ENCODE measurements at places on chromosomes 4 and X. TPM values are rescaled to one million over a fixed set of nuclear protein-coding genes. Genes with fewer than 3 reads are reported as not detected.

LINC00632 gene
- 626 TPM for total RNA-seq

CXCR3 gene
- total RNA-seq, result not detected

- DNase-seq, result no peak
Observed at GRCh38 chr4:100049872-100050271, 99.8 kb upstream of the H2AZ1 start.

DNA sequence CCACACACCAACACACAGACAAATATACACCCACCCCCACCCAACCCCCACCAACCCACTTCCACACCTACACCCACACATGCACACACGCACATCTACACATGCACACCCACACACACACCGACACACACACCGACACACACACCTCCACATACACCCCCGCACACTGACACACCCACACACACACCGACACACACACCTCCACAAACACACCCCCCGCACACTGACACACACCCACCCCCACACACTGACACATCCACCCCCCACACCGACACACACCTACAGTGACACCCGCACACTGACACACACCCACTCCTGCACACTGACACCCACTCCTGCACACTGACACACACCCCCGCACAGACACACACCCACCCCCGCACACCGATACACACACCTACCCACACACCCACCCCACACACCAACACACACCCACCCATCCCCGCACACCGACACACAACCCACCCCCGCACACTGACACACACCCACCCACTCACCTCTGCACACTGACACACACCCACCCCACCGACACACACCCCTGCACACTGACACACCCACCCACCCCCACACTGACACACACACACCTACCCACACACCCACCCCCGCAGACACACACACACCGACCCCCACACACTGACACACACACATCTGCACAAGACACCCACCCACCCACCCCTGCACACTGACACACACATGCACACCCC, 31.1 kb downstream of the FGFRL1 start:
- DNase-seq, result no peak

DNA sequence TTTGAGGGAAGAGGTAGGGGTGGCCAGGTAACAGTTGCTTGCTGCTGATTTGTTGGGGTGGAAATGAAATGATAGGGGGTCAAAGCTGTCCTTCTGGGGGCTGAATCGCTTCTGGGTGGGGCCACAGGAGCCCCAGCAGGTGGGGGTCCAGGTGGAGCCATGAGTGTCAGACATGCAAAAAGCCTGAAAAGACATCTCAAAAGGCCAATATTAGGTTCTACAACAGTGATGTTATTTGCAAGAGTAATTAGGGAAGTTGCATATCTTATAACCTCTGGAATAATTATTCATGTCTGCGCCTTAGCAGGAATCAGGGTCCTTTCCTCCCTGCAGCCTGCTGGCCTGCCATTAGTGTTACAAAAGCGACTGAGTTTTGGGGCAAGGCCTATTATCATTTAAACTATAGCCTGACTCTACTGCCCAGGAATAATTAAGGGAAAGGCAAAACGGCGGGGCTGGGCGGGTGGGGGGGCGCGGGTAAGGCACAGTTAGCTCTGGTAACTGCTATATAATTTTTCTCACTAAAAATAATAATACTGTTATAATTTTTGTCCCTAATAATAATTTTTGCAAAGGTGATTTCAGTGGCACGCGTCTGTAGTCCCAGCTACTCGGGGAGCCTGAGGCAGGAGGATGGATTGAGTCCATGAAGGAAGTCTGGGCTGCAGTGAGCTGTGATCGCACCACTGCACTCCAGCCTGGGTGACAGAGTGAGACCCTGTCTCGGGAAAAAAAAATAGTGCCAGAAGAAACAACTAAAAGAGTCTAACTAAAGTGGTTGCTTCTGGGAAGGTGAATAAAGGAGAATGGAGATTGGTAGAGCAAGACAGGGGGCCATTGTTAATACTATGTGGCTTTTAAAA, 145.7 kb downstream of the MAGEB17 start:
- no peak for DNase-seq

NLRP2B gene
- not detected for total RNA-seq

- no peak for DNase-seq
Observed at GRCh38 chr4:98620087-98620784, 38.2 kb downstream of the TSPAN5 start.

- DNase-seq, result no peak
Observed at GRCh38 chrX:8043121-8043520, 115.9 kb upstream of the PNPLA4 start.

GRCh38 chr4:2741626-2742025, 14.5 kb downstream of the TNIP2 start:
- peak; percentile 72 for DNase-seq

DNA sequence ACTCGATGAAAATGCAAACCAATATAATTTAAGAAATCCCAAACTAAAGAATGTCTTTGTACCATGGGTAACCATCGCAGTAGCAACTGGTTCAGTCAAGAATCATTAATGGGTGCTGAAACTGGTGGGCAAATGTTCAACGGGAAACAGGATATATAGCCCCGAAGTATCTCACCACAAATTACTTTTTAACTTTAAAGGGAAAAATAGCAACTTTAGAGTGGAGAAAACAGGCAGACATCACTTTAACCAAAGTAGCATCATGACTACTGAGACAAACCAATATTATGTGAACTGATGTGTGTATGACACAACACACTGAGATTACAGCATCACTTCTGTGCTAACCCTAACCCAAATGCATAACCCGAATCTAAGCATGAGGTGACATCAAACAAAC, 33.8 kb upstream of the SLAIN2 start:
- DNase-seq, result no peak

ARHGAP36 gene
- not detected for total RNA-seq

GRCh38 chr4:48375651-48376304, 34.4 kb downstream of the SLAIN2 start:
- no peak for DNase-seq

ANOS1 gene
- 23.1 TPM for total RNA-seq

DNA sequence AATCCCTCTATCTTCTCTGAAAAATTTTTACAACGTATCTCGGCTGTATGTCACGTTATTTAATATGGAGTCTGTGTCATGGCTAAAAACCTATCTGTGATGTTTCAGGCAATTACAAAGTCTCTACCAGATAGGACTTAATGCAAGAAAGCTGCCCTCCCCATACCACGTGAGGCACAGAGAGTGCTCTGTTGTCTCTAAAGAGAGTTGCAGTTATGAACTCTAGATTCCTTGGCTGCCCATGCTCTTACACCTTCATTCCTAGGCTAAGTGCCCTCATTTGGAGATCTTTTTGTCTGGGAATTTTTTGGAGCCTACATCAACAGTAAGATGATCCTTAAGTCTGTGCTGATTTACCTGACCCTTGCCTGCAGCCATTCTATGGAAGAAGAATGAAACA, 935.9 kb downstream of the C4orf33 start:
- DNase-seq, result no peak

SPON2 gene
- 162 TPM for total RNA-seq

DNA sequence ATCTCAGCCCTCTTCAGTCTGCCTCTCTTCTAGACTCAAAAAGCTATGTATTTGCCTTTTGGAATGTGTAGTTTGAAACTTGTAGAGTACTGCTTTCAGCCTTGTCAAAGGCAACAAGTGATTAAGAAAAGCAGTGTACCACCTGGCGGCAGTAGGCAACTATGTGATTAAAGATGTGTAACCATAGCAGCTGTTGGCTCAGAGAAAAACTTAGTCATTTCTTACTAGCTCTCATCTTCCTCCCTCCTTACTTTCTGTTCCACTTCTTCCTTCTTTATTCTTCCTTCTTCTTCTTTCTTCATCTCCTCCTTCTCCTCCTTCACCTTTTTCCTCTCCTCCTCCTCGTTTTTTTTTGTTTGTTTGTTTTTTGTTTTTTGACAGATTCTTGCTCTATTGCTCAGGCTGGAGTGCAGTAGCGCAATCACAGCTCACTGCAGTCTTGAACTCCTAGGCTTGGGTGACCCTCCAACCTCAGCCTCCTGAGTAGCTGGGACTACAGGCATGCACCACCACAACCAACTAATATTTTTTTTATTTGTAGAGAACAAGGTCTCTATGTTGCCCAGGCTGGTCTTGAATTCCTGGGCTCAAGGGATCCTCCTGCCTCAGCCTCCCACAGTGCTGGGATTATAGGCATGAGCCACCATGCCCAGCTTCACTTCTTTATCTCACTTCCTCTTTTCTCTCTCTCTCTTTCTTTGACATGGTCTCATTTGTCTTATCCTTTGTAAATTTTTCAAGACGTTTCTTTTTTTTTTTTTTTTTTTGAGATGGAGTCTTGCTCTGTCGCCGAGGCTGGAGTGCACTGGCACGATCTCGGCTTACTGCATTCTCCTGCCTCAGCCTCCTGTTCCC, 32.6 kb downstream of the ABHD18 start:
- no peak for DNase-seq

- DNase-seq, result no peak
Observed at GRCh38 chr4:150586162-150586810, 4.3 kb downstream of the MAB21L2 start.

DNA sequence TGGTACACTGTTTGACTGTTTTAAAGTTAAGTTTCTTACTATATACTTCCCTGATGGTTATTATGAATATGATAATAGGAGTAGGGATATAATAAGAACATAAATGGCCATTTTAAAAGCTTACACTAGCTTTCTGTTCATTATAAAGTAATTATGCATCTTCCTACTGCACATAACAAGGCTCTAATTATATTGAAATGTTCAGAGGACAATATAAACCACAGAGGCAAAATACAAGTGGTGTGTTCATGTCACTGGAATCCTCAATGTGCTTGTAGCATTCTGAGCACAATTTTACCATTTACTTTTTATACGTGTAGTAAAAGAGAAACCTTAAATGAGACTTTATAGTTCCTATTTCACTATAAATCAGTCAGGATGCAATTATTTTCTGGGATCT, 268.3 kb downstream of the TMA16 start:
- DNase-seq, result no peak

VMA21 gene
- total RNA-seq, result 23.6 TPM

- peak; percentile 64 for DNase-seq
Observed at GRCh38 chr4:7430368-7430964, 4.3 kb downstream of the PSAPL1 start.

GRCh38 chr4:876780-877179, 50.9 kb upstream of the CPLX1 start:
- DNase-seq, result no peak

- DNase-seq, result no peak
Observed at GRCh38 chr4:20074450-20074849, 177.3 kb upstream of the SLIT2 start.

SORCS2 gene
- 9.4 TPM for total RNA-seq

GRCh38 chr4:148934926-148935578, 492.8 kb upstream of the NR3C2 start:
- no peak for DNase-seq

Measured in chondrocyte (in vitro differentiated cells).